Cortex of kidney (tissue), 1 donor: ENCODE measurements at places on chromosomes 16 and 17.

DNA sequence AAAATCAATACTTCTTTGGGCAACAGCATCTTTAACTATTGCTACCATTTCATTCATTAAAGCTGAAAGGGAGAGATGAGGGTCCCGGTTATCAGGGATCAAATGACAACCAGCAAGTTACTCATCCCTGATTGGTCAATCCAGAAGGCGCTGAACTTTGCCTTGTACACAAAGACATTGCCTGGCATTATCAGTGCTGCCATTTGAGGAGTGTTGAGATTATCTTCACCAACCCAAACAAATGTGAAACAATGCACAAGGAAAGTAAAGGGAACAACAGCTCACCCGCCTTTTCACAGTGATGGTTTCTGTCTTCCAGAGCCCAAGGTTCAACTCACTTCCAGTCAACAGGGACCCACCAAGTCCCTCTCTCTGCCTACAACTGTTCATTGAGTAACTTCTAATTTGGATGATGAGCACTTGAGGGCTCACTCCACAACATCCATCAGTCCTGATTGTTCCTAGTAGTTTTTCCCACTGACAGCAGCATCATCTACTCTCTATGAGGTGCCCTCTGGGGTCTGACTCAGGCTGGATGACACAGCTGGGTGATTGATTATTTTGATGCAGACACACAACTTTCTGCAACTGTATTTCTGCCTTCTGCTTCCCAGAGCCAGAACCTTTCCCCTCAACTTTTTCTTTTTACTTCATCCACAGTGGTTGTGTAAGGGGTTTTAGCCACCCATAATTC is 32.0 kb downstream of the LYRM9 start:
- no peak for DNase-seq

DNA sequence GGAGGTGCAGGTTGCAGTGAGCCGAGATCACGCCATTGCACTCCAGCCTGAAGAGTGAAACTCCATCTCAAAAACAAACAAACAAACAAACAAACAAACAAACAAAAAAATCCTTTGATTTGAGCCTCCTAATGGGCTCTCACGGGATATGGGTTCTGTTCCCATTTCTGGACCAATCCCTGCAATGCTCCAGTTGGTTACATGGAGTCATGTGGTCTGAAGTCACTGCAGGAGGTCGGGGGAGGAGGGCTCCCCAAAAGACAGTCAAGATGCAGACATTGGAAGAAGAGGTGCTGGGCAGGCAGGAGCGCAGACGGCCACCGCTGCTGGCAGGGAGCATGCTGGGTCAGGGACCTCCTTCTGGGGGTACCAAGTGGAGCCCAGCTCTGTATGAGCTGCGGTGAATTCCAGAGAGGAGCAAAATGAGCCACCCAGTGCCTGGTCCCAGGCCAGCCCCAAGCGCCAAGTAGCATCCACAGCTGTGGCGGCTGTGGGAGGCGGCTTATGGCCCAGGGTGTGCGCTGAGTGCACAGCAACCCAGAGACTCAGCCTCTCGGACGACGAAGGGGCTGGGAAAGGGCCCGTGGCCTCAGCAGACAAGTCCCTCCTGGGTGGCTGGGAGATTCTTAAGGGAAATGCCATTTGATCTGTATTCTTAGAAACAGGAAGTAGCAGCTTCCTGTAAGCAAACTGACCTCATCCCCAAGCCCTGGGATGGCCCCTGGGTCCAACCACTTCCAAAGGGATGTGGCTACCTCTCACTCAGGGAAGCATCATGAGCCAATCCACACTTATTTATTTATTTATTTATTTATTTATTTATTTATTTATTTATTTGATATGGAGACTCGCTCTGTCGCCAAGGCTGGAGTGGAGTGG is 19.6 kb upstream of the ATP2A3 start:
- DNase-seq = no peak

GRCh38 chr17:15112846-15113617 is 152.1 kb downstream of the PMP22 start:
- no peak for DNase-seq

GRCh38 chr17:75625813-75626486 is 7.3 kb upstream of the SMIM5 start:
- no peak for DNase-seq
